ENCODE measurements at places on chromosomes 12 and 14. TPM values are rescaled to one million over a fixed set of nuclear protein-coding genes. Genes with fewer than 3 reads are reported as not detected.

The USP15 gene
- 71.1 TPM for total RNA-seq

The PPM1H gene
- 38.1 TPM for total RNA-seq

The TMCC3 gene
- total RNA-seq: not detected

The KLHL33 gene
- total RNA-seq: not detected

The RHNO1 gene
- total RNA-seq: 27.2 TPM

All from HepG2 (cell line).